ENCODE measurements at places on chromosomes 11 and 22. TPM values are rescaled to one million over a fixed set of nuclear protein-coding genes. Genes with fewer than 3 reads are reported as not detected.
A peak's percentile ranks its signal among the peaks of the same experiment; 100 is the strongest.

DNA sequence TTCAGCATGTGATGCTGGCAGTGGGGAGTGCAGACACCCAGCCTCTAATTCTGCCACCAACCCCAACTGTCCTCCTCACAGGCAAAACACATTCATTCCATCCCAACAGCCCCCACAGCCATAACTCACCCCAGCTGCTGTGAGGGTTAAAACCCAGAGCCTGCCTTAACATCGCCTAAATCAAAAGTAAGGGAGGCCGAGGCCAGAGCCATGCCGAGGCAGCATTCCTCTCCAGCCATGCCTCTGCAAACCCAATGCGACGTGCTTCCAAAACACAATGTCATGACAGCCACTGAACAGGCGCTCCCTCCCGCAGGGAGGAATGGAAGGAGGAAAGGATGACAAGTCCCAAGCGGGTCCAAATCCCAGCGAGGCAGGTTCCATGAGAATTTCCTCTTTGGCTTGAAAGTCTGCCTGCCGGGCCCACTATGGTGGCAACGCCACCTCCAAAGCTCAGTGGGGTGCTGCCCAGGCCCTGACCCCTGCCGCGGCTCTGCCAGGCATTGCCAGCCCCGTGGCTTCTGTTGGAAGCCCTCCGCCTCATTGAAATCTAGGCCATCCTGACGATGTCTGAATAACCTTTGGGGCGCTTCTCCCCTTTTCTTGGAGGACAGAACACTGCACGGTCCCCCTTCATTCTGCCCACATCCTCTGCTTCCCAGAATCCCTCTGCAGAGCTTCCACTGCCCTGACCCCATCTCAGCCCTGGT is 472.3 kb downstream of the BRD1 start:
- no peak for DNase-seq

DNA sequence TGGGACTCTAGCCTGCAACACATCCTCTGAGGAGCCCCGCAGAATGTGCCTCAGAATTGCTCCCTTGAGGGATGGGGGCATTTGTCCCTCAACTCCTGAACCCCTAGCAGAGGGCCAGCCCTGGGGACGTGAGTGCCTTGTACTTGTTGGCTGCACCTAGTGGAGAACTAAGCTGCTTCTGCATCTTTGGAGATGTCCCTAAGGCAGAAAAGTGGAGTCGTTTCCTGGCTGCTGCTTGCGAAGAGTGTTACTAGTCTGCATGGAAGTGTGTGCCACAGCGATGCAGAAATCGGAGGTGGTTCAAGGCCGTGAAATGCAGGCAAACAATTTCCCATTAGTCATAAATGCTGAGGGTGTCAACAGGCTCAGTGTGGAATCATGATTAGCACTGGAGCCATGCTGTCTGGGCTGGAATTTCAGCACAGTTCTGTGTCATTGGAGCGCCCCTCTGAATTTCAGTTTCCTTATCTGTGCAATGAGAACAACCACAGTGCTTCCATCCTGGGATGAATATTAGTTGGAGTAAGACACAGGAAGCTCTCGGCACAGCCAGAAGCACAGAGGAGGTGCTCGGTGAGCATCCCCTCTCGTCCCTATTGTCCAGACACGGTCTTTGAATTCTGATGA is 56.5 kb downstream of the MIAT start:
- peak; percentile 96 for DNase-seq

DNA sequence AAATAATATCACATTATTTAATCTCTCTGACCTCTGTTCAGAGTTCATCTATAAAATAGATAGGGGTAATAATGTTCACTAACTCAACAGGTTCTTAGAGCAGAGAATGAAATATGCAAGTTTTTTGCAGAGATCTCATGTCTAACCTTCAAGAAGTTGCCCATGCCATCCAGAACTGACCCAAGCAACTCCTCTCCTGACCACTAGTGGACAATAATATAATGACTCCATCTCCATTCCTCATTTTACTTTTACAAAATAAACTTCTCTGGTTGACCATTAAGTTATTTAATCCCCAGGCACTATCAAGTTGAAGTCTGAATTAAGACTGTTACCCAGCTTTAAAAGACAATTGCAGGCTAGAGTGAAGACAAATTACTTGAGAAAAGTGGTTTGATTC is 382.6 kb downstream of the KCNA4 start:
- peak; percentile 19 for DNase-seq

DNA sequence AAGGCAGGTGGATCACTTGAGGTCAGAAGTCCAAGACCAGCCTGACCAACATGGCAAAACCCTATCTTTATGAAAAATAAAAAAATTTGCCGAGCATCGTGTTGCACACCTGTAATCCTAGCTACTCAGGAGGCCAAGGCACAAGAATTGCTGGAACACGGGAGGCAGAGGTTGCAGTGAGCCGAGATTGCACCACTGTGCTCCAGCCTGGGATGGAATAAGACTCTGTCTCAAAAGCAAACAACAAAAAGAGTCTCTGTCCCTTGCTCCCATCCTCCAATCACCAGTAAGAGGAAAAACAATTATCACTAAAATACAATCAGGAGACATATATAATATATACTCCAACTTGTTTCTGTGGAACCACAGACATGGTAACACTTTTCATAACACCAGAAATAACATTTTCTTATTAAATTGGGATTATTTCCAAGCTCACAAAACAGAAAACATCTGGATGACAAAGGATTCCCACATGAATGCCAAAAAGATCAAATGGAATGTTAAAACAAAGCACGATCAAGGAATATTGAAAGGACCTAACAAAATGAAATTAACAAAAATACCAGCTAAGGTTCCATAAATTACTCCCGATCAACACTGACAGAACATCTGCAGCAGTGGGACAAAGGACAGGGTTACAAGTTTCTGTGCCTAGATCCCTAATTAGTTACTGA is 15.2 kb downstream of the FCHSD2 start:
- DNase-seq = peak; percentile 20

- DNase-seq = no peak
Measured at GRCh38 chr11:44884056-44884455, 66.6 kb downstream of the TP53I11 start.

- no peak for DNase-seq
Measured at GRCh38 chr11:85494396-85494795, 132.7 kb downstream of the DLG2 start.

DNA sequence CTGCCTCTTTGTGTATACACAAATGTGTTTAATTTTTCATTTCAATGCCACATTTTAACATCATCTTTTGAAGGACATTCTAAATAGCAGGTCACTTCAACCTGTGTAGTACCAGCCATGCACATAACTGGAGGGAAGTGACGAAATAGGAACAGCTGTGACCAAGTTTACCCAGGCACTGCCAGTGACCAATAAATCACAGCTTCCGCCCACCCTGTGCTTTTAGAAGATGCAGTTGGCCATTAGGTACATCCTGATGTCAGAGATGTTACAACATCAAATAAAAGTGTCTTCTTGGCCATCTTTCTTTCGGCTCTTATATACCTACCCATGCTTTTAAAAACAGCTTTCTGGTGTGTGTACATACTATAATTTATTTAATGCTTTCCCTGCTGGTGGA is 7.8 kb downstream of the LDLRAD3 start:
- no peak for DNase-seq

- no peak for DNase-seq
Measured at GRCh38 chr11:134907636-134908035, 495.6 kb upstream of the B3GAT1 start.

DNA sequence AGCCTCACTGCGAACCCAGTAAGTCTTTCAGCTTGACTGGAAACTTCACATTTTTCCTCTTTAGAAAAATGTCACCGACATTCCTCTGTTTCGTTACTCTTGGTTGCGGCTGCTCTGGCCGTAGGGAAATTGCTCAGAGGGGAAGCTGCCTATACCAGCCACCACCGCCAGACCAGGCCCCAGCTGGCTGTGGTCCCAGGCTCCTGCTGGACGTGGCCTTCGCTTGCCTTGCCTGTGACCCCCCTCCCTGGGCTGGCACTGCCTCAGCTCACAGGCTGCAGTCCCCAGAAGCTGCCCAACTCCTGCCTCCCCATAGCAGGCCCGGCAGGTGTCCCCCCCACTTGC is 197.8 kb downstream of the MN1 start:
- no peak for DNase-seq

DNA sequence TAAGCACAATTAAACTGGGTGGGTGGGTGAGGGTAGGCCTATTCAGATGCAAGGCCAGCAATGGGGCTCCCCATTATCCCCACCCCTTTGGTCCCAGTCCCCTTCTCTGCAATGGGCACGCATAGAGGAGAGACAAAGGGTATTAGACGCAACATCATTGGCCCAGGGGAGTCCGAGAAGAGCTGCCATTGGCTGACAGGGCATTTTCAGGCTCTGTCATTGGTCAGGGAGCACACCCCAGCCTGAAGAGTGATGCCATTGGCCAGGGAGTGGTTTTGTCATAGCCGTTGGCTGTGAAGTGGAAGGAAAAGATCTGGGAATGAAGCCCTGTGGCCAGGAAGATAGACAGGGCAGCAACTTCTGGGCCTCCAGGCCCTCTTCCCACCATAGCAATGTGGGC is 2.8 kb upstream of the TRIM3 start:
- DNase-seq = no peak

DNA sequence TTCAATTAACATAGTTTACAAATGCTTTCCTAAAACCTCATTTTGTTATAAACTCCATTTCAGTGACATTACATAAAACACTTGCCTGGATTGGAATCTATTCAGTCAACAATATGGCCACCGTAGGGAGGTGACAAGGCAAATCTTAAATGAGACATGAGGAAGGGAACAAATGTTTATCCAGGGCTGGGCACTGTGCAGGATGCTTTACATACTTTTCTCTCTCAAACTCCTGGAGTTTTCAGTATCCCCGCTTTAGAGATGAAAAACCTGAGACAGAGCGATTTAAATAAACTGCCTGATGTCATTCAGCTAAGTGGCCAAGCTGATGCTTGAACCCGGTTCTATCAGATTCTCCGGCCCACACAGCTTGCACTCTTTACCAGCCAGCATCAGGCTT is 259.9 kb downstream of the CADM1 start:
- DNase-seq = no peak

- DNase-seq = no peak
Measured at GRCh38 chr11:116336540-116336939, 436.2 kb downstream of the BUD13 start.

DNA sequence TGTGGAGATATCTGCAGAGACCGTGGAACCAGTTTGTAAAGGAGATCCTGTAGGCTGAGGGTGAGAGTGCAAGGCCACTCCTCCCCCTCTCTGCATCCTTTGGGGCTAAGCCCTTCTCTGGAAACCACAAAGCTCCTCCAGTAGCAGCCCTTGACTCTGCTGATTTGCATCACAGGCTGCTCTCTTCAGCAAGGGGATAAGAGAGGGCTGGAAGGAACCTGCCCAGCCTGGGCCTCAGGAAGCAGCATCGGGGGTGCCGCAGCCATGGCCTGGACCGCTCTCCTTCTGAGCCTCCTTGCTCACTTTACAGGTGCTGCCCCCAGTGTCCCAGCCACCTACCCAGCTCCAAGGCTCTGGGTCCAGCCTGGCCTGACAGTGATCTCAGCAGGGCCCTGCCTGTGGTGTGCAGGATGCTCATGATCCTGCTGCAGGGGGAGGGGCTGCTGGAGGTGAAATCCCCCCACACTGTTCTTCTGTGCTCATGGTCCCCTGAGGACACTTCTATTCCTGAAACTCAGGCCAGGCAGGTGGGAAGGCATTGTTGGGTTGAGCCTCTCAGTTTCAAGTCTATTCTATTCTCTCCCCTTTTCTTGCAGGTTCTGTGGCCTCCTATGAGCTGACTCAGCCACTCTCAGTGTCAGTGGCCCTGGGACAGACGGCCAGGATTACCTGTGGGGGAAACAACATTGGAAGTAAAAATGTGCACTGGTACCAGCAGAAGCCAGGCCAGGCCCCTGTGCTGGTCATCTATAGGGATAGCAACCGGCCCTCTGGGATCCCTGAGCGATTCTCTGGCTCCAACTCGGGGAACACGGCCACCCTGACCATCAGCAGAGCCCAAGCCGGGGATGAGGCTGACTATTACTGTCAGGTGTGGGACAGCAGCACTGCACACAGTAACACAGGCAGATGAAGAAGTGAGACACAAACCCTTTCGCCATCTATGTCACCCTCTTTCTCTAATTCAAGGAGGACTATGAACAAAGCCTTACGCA is 68.5 kb upstream of the IGLL5 start:
- DNase-seq = no peak

GRCh38 chr11:125379981-125380380 is 116.1 kb downstream of the FEZ1 start:
- DNase-seq = no peak

GRCh38 chr11:134069426-134070341 is 812 bp downstream of the JAM3 start:
- peak; percentile 79 for DNase-seq

GRCh38 chr11:92413757-92414513 is 189.3 kb downstream of the FAT3 start:
- DNase-seq = no peak

GRCh38 chr11:115627666-115628460 is 123.6 kb upstream of the CADM1 start:
- DNase-seq = no peak

GRCh38 chr11:114623720-114624119 is 28.1 kb upstream of the NXPE4 start:
- no peak for DNase-seq

- DNase-seq = peak; percentile 37
Measured at GRCh38 chr22:22408731-22409696, 99.5 kb downstream of the ZNF280B start.

- no peak for DNase-seq
Measured at GRCh38 chr22:44443641-44444235, 54.3 kb downstream of the RTL6 start.

Gene HEPACAM
- total RNA-seq = not detected

Gene IL17REL
- not detected for total RNA-seq

Gene FGF4
- total RNA-seq = not detected

Gene MGAT3
- not detected for total RNA-seq

Gene SCN4B
- not detected for total RNA-seq

Gene EEF1G
- total RNA-seq = 1,677 TPM

Gene SEPTIN3
- total RNA-seq = not detected

Gene ZW10
- total RNA-seq = 21.6 TPM

Gene ANKRD13D
- total RNA-seq = 27.6 TPM
